NCI-H1417 treated with DMSO at 0.1 percent for 48 hours (cell line): ENCODE measurements at places on chromosomes 5 and 9.
A peak's percentile ranks its signal among the peaks of the same experiment; 100 is the strongest.

DNA sequence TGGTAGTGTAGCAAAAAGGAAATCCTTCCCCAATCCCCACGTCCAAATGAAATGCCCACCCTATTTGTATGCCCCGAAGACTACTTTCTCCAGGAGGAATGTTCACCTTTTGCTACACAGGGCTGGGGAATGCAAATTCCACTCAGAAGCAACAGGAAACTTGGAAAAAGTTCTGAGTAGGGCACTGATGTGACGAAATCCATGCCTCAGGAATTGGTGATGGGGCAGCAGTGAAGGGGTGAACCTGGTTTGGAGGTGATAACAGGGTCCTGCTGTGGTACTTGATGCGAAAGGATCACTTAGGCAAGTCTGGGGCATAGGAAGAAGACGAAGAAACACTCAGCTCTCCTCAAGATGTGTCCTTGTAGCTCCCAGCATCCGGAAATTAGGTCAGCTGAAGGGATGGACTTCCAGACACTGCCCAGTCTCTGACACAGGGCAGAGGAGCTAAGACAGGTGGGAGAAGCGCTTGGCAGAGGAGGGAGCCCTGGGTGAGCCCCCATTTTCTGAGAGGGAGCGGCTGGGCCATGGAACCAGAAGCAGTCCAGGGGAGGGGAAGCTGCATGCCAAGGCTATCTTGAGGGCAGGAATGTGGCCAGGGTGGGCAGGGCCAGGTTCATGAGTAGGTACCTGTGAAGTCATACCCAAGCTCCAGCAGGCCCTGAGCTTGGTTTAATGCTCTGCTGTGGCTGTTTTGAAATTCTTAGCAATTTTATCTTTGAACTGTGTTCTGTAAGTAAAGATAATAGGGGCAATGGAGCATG is 22.2 kb upstream of the MVB12B start:
- no peak for DNase-seq

GRCh38 chr5:12636209-12636608 is 732.0 kb upstream of the CTNND2 start:
- no peak for DNase-seq

DNA sequence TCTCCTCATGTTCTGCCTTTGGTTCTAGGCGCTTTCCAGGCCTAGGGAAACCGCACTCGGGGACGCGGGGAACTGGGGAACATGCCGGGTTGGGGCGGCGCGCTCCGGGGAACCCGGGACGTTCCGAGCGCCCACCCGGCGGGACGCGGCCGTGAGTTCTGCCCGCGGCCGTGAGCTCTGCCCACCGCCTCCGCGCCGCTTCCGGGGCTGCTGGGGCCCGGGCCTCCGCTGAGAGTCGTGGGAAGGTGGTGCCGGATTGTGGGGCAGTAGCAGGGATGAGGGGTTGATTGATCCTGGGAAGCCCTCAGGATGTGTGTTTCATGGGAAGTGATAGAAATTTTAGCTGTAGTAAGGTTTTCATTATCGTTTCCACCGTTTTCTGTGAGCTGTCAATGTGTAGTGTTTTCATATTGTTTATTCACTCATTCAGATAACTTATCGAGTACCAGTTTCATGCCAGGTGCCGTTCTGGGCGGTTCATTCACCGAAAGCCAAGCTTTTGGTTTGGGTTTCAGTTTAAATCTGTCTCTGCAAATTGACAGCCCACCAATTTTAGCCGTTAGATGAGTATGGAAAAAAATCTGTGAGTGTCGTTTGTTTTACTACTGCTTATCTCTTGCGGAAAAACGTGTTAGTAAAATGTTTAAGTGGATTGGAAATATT is 657 bp downstream of the MTRR start:
- no peak for DNase-seq

- peak; percentile 37 for DNase-seq
Observed at GRCh38 chr5:79235634-79236361, at the start of gene JMY. TSS of gene JMY (plus strand) at chr5:79236131. CDS start at chr5:79236651, 520 bp downstream.
